ENCODE measurements at places on chromosomes 1 and 21. TPM values are rescaled to one million over a fixed set of nuclear protein-coding genes. Genes with fewer than 3 reads are reported as not detected.

DNA sequence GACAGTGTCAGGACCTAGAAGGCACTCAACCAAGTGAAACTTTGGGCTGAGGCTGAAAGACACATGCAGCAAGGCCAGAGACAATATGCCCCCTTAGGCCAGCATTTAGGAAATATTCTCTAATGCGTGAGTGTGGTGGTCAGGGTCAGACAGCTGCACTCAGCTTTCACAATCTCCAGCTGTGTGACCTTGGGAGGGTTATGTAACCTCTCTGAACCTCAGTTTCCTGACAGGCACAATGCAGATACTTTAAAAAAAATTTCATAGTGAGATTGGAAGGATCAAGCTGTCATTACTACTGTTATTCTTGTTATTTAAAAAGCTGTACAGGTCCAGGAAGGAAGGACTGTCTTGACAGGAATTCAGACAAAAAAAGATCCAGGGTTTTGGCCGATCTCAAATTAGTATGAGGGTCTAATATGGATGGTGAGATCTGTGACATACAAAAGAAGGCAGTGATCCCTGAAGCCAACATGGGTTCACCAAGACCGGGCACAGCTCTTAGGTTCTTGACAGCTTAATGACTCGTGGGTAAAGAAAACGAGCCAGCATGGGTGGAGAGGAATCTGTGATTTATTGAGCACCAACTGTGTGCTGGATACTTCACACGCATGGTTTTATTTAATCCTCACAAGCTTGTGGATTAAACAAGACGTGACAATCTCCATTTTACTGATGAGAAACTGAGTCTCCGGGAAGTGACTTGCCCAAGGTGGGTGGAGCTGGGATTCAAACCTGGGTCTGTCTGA, 54.6 kb upstream of the POU3F1 start:
- DNase-seq, result no peak

DNA sequence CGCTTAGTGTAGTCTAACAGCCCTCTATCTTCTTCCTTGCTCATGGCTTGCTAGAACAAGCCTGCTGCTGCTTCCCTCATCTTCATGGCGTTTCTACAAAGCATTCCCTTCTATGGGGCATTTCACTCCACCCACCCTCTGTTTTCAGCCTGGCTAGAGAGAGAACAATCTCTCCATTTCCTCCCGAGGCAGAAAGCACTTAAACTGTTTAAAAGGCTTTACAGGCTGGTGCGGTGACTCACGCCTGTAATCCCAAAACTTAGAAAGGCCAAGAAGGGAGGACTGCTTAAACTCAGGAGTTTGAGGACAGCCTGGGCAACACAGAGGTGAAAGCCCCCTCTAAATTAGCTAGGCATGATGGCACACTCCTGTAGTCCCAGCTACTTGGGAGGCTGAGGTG, 17.8 kb downstream of the ORC1 start:
- no peak for DNase-seq

GRCh38 chr1:29259802-29260441, 23.6 kb downstream of the PTPRU start:
- no peak for DNase-seq

GRCh38 chr1:147721716-147722115, 38.7 kb downstream of the GJA5 start:
- DNase-seq, result no peak

DNA sequence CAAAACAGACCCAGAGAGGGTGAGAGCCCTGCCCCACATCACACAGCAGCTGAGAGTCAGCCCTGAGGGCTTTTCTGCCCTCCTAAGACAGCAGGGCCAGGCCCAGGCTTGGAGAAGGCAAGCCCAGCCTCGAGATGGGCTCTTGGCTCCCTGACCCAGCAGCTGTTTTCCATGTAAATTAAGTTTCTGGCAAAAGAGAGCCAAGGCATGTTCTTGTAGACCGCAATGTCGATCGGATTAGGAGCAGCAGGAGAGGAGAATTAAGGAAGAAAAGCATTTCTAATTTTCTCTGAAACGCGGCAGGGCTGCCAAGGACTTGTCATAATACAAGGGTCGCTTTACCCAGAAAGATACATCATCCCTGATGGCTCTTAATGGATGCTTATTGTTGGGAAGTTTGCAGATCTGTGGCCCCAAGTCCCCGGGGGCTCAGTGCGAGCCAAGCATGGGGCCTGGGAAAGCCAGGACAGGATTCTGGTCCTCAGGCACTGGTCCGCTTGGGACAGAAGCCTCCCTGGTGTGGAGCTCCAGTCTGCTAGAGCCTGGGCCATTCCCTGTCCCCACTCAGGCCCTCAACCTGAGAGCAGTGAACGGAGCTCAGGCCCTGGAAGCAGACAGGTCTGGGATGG, 62.8 kb downstream of the DMRTB1 start:
- no peak for DNase-seq

- DNase-seq, result no peak
Measured at GRCh38 chr1:22418933-22419382, 32.7 kb upstream of the ZBTB40 start.

Gene IGSF3
- polyA plus RNA-seq, result 24.8 TPM

- no peak for DNase-seq
Measured at GRCh38 chr1:109993885-109994284, 9.3 kb downstream of the AHCYL1 start.

GRCh38 chr1:58898739-58899586, 115.1 kb upstream of the JUN start:
- no peak for DNase-seq

- no peak for DNase-seq
Measured at GRCh38 chr1:22174446-22175220, 31.7 kb upstream of the WNT4 start.

DNA sequence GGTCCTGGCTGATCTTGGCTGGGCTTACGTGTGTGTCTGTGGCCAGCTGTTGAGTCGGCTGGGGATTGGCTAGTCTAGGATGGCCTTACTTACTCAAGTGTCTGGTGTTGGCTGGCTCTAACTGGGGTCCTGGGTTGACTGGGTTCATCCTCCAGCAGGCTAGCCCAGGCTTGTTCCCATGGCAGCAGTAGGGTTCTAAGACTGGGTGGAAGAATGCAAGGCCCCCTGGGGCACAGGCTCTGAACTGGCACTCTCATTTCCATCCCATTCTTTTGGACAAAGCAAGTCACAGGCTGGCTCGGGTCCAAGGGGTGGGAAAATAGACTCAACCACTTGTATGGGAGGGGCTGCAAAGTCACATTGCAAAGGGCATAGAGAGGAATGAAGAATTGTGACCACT, 7.9 kb upstream of the OPRD1 start:
- DNase-seq, result no peak

DNA sequence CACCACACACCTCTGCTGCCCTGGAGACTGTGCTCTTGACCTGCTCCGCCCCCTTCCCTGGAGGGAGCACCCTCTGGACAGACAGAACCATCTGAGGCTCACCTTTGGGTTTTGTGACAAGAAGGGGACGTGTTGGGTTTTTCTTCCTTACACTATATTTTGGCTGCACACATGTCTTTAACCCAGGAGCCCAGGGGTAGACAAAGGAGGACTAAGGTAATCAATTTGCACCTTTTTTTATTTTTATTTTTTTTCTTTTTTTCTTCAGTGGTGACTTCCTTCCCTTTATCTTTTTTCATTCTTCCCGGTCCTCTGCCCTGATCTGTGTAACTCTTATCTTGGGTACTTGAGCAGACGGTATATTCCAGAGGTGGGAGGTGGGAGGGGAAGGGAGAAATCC, 8.5 kb upstream of the TXLNA start:
- no peak for DNase-seq

GRCh38 chr1:9321480-9321849, 28.8 kb downstream of the SPSB1 start:
- no peak for DNase-seq

Gene SPRR1A
- not detected for polyA plus RNA-seq

GRCh38 chr1:13818926-13819325, 118.9 kb downstream of the PRDM2 start:
- DNase-seq, result no peak

Gene SPRR3
- polyA plus RNA-seq, result not detected

DNA sequence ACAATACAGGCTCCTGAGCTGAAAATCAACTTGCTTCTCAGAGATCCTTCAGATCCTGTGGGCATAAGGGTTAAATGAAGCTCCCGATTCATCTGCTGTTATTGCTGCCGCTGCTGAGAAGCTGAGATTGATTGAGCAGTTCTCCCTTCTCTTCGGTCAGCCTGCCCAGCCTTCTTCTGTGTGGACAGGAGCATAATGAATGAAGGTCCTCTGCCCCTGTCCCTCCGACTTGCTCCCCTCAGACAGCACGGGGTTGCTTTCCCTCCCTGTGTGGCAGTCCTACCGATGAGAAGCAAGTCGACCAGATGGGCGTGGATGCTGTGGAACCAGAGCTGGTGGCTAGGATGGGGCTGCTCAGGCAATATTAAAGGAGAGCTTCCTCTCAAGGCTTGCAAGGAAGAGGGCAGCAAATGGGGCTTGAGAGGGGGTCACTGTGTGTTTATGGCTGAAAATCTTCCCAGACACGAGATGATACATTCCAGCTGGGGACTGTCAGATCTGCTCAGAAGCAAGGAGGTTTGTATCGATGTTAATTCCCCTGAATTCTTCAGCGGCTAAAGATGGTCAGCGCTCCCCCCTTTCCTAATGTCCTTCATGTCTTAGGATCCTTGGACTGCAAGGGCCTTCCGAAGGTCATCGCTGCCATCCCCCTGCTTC, 63.9 kb upstream of the GOLT1A start:
- no peak for DNase-seq

Gene PGLYRP3
- polyA plus RNA-seq, result not detected

- no peak for DNase-seq
Measured at GRCh38 chr1:156113282-156113950, 1.1 kb upstream of the LMNA start.

GRCh38 chr1:7425771-7426170, 345.3 kb upstream of the VAMP3 start:
- DNase-seq, result no peak

Gene PAPPA2
- polyA plus RNA-seq, result 0.41 TPM

DNA sequence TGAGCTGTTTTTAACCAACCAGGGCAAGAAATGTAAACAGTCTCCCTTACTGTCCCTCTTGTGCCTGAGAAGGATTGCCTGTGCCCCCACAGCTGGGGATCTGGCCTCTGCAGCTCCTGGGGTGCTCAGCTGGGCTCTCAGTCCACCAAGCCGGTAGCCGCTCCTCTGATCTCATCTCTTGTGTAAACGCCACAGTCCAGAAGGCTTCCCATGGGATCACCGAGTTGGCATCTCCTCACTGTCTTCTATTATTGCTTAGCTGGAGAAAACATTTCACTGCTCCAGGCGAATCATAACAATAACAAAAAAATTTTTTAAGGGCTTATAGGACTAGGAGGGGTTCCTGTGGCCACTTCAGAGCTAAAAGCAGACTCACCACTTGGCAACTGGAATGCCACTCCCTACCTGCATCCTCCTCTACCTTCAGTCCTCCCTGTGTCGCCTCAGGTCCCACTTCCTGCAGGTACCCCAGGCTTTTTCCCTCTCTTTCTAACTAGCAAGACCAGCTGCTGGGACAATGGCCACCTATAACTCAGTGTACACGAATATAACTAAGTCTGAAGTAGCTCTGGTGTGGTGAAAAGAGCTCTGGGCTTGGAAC, 75.8 kb downstream of the ATP1A1 start:
- DNase-seq, result no peak

GRCh38 chr1:219092206-219092605, 81.5 kb upstream of the LYPLAL1 start:
- DNase-seq, result no peak

Gene EMC1
- polyA plus RNA-seq, result 41.5 TPM

All from hindlimb muscle (tissue), 1 donor.